Vagina (tissue), 2 donors: ENCODE measurements at places on chromosomes 3 and 15. TPM values are rescaled to one million over a fixed set of nuclear protein-coding genes. Genes with fewer than 3 reads are reported as not detected.

DNA sequence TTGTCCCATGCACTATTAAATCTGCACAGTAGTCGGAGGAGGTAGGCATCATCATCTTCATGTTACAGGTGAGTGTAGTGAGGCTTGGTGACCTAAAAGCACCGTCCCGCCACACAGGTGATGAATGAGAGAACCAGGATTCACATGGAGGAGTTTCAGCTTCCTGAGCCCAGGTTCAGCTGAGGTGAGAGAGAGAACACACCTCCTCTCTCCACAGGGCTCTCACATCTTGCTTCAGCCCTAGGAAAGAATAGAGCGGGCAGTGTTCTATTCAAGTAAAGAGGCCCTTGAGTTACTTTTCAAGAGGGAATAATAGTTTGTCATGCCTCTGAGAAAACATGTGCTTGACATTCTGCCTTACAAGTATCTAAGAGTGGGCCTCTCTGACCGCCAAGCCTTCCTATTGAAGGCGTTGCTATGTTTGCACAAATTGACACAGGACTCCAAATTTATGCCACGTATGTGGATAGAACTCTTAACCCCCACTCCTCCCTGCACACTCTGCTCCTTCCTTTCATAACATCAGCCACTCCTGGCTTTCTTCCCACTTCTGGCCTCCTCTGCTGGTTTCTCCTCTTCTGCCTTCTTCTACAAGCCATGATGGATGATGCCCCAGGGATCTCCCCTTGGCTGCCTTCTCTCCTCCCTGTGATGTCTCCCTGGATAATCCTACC, 138.3 kb upstream of the ABHD17C start:
- peak; percentile 47 for DNase-seq

DNA sequence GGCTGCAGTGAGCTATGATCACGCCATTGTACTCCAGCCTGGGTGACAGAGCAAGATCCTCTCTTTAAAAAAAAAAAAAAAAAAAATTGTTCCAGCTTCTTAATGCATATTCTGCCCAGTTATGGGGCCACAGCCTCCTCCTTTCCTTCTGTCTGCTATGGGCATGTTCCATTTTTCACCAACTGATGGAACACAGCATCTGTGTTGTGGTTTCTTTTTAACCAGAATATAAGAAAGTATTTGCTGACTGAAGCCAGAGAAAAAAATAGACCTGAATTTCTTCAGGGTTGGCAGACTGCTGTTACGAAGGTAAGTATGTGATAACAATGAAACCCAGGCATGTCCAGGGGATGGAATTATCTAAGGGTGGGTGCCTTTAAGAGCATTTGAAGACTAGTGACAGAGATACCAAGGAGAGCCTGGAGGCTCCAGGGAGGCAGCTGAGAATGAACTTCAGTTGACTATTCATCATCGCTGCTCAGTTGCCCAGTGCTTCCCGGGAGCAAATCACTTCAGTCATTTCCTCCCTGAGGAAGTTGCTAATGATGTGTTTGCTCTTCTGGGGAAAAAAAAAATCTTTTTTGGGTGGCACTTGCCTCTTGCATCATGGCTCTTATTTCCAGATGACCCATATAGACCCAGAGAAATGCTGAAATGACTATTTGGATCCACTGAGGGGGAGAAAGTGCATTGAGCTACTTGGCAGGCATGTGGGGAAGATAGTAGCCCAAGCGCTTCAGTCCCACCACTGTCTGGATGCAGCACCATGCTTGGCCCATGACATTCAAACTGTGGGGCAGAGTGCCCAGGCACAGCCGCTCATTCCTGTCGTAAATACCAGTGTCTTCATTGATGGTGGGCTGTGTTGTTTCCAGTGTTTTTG, 14.5 kb downstream of the NCBP2 start:
- DNase-seq: no peak

DNA sequence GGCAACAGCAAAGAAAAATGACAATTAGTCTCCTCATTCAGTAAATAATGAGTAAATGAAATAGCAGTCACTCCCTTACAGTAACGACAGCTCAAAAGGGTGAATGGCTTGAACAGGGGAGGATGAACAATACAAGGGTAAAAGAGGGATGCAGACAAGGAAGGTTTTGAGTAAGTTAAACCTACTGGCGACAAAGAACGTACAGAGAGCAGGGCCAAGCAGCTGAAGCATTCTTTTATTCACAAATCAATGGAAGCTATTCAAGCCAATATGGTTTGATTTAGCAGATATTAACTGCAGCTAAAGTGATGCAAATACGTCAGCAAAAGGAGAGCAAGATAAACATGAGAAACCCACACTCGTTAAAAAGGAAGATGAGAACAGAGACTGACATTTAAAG, 90.7 kb upstream of the ICE2 start:
- no peak for DNase-seq

GRCh38 chr3:49614936-49615335, 59.2 kb upstream of the APEH start:
- no peak for DNase-seq

- no peak for DNase-seq
Measured at GRCh38 chr3:43370293-43370980, 84.1 kb downstream of the SNRK start.

DNA sequence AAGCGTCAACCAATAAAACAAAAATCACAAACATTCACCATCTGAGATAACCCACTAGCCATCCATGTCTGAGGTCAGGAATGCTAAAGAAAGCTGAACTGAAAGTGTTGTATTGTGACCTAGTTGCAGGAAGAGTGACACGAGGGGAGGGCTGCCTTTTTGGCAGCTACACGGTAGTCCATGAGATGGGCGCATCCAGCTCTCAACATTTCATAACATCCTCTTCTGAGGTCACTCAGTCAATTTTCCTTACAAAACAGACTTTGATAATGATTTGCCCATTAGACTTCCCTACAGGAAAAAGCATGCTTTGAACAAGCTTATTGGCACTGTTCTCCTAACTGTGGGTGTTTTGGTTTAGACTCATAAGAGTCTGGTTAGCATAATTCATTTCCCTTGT, 15.4 kb upstream of the SHF start:
- DNase-seq: no peak

- DNase-seq: no peak
Measured at GRCh38 chr3:178507507-178508442, 28.5 kb upstream of the KCNMB2 start.

- no peak for DNase-seq
Measured at GRCh38 chr15:38374029-38374428, 79.9 kb upstream of the FAM98B start.

DNA sequence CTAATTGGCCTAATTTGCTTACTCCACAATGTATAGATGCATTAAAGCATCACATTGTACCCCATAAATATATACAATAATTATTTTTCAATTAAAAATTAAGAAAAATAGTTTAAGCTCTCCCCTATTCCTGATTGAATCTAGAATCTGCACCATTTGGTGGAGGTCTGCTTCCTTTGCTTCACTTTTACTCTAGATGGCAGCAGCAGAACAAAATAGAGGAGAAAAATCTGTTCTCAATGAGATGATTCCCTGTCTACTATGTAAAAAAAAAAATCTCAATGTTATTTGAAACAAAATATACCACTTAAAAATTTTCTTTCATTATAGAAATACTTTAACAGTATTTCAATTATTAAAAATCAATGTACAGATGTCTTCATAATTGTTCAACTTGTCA, 109.6 kb upstream of the FXR1 start:
- no peak for DNase-seq

GRCh38 chr3:115792206-115792955, 169.1 kb downstream of the GAP43 start:
- no peak for DNase-seq

DNA sequence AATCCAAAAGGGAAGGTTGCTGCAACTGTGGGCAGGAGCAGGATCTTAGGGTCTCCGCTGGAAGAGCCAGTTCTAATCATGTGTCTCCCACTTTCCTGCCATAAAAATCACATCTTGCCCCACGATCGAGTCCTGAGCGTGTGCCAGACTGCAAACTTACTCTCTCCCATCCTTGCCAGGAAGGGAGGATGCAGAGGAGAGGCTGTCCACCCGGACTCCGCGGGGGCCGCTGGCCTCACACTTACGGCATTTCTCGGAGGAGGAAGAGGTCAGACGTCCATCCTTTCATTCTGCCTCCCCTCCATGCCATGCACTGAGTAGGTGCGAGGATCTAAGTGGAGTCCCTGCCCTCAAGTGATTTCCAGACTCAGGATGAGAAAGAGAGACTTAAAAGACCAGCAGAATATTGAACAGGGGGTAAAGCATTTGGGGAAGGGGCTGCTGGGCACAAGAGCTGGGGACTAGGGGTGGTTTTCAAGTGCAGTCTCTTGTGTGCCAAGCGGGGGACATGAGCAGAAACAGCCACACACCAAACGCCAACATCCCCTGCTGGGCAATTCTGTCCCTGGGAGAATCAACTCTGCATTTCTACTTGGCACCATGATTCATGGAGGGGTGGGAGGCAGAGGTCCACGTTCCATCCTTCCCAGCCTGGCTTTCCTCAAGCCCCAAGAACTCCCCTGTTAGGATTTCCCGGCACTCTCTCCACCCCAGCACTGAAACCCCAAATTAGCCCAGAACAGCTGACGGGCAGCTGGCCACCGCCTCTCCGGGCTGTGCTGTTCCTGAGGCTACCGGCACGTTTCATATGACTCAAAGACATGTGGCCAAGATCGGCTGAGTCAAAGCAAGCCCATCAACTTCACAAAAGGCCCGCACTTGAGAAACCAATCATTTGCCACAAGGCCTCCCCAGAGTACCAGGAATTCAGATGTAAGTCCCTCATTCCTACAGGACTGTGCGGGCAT, 11.6 kb downstream of the OXTR start:
- DNase-seq: no peak

DNA sequence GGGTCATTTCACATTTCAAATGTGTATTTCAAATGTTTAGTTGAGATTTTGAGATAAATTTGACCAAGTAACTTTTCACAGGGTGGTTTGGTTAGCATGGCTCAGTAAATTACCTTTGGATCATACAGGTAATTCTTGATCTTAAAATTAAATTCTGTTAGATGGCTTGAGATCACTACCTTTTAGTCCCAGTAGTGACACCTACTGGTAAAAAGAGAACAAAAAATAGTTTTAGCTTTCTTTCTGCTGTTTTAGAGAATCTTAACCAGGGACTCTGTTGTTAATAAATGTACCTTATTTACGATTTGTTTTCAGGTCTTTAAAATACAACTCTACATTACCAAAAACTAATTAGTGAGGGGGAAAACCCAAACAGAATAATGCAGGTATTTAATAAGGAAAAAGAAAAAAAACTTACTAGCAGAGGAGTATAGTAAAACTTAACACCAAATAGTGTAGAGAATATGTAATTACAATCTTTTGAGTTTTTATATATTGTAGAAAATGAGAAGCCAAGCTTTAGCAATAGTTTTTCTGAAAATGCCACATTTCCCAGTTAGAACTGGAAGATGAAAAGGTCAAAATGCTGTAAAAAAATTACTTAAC, 620.3 kb upstream of the AGTR1 start:
- DNase-seq: no peak

Gene WDR72
- not detected for total RNA-seq

Gene BCL6
- total RNA-seq: 133 TPM

Gene P3H2
- 41.7 TPM for total RNA-seq
